ENCODE measurements at places on chromosomes 6 and 20. TPM values are rescaled to one million over a fixed set of nuclear protein-coding genes. Genes with fewer than 3 reads are reported as not detected.
A peak's percentile ranks its signal among the peaks of the same experiment; 100 is the strongest.

DNA sequence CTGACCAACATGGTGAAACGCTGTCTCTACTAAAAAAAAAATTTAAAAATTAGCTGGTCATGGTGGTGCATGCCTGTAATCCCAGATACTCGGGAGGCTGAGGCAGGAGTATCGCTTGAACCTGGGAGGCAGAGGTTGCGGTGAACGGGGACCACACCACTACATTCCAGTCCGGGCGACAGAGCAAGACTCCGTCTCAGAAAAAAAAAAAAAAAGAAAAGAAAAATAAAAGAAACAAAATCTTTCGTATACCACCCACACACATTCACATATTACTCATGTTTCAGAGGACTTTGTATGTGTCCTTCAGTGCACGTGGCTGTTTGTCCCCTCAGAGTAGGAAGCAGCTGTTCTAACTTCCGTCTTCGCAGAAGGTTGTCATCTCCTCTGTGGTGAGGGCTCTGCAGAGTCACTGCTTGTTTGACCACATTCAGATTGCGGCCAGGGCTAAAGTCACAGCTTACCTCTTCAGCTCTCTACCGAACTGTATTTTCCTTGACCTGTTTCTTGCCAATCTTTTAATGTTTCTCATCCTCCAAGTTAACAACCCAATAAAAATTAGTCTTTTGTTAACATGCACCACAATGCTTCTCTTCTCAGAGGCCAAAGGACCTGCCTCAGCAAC lies 36.6 kb upstream of the HIVEP1 start:
- DNase-seq: peak; percentile 33

- no peak for DNase-seq
Observed at GRCh38 chr6:42168650-42169049, 4.5 kb upstream of the GUCA1A start.

DNA sequence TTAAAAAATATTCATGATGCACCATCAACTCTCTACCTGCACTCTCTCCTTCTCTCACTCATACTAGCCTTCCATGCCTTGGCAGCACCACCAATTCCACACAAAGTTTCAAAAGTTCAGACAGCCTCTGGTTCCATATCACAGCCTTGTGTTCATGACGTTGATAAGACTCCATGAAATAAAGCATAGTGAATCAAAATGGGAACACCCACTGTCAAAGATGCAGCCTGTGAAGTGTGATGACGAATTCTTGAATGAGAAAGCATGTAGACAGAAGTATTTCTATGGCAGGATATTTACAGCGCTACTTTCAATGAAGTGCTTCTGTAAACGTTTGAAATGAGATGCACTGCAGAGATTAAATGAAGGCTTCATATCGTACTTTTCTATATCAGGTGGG lies 77.3 kb upstream of the FERMT1 start:
- DNase-seq: no peak

DNA sequence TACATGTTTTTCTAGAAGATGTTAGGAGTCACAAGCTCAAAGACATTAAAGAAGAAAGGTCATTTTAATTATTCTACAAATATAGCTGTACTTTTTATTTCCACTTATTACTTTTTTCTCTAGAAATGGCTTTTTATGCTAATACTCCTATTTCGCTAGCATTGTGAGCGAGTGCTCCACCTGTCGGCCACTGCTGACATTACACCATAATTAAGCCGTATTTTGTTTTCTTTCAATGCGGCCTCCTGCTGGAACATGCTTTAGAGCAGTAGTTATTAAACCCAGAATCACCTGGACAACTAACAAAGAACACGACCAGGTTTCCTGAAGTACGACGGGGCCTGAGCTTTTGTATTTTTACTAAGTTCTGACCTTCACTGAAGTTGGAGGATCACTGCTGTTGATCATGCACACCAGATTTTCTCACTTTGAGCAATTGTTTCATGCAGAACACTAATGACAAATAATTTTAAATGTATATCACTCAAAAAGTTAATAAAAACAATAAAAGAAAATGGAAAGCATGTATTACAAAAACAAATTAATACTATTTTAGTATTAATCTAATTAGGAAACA lies 74.1 kb upstream of the PAK5 start:
- DNase-seq: peak; percentile 35

DNA sequence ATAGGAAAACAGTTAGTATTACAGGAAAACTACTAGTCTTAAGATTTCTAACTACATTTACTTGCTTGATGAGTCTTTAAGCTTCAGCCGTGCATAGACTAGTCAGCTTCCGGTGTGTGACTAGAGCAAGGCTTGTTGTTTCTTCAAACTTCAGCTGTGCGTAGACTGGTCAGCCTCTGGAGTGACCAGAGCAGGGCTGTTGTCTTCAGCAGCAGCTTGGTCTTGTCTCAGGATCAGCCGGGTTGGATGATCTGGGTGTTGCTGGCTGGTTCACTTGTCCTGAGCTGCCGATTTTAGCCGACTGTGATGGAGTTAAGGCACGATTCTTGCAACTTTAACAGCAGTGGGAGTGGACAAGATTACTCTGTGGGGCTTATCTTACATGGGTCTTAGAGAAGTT lies 44.7 kb downstream of the HLA-C start:
- no peak for DNase-seq

DNA sequence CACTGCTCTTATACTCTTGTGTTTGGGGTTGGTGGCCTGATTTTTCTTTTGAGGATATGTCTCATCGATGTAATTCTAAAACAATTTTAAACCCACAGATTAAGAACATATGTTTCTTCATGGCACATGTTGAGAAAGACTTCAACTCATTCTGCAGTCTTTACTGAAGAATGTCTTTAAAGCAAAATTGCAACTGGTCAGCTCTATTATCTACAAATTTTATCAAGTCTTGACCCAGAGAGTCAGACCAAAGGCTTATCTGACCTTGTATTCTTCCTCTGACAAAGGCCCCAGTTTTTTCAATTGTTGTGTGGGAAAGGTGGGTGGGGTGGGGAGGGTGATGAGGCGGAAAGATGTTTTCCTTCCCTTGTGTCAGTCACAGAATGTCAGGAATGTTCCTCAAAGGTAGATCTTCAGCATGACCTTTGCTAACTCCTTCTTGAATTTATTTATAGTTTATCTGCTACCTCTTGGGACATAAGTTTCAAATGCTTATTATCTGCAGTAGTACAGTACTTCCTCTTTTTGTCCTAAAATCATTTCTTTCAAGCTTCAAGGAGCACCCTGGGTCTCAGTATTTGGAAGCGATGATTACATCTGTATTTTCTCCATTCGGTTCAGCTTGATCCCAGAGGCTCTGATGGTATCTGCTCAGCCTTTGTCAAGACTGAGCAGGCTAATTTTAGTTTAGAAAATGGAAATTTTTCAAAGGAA lies 63.2 kb upstream of the TIAM2 start:
- no peak for DNase-seq

DNA sequence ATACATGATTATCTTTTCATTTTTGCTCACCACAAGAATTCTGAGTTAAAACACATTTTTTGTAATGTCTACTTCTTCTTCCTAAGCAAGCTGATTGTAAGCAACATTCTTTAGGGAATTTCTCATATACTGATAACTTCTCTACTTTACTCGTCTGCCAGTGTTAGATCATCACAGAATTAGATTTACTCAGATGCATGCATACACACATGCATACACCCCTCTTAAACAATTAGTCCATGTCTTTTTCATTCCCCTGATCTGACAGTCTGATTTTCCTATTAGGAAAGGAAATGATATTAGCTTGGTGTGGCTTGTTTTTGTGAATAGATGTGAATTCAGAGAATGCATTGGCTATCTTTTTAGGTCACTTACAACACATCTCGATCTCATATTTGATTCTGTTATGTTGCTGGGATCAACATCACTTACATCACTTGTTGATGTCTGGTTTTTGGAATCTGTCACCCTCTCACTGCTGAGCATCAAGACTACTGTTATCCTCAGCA lies 91.4 kb downstream of the FIG4 start:
- DNase-seq: no peak

DNA sequence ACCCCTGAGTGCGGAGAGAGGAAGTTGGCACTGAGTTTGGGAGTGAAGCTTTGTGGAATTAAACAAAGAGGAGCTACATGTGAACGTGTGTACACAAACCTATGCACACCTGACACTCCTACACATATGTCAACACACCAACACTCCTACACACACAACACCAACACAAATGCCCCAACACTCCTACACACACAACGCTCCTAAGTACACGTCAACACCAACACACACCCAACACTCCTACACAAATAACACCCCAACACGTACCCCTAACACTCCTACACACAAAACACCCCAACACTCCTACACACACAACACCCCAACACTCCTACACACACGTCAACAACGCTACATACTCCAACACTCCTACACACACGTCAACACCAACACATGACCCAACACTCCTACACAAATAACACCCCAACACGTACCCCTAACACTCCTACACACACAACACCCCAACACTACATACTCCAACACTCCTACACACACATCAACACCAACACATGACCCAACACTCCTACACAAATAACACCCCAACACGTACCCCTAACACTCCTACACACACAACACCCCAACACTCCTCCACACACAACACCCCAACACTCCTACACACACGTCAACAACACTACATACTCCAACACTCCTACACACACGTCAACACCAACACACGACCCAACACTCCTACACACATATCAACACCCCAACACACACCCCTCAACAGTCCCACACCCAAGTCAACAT lies 40.1 kb upstream of the ZBP1 start:
- DNase-seq: peak; percentile 10

GRCh38 chr6:8934318-8934717 lies 499.0 kb upstream of the SLC35B3 start:
- DNase-seq: no peak

The SALL4 gene
- 0.11 TPM for total RNA-seq

- no peak for DNase-seq
Observed at GRCh38 chr6:157400676-157401075, 19.7 kb downstream of the ZDHHC14 start.

GRCh38 chr6:71228461-71229041 lies 60.1 kb upstream of the OGFRL1 start:
- DNase-seq: no peak

DNA sequence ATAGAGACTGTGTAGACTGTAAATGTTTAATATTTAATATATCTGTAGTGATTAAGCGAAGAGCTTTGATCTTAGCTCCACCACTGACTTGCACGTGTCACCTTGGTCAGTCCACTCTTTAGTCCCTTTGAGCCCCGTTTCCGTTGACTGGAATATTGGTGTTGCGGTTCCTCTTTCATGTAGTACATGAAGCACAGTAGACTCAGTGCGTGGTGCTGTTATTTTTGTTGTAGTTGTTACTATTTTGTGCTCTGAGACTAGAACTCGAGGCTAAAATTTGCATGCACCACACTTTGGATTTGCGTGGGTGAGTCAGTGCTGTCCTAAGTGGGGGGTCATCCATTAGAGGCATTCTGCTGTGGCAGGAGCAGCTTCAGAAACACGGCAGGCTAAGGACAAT lies 291.4 kb downstream of the QKI start:
- DNase-seq: no peak

DNA sequence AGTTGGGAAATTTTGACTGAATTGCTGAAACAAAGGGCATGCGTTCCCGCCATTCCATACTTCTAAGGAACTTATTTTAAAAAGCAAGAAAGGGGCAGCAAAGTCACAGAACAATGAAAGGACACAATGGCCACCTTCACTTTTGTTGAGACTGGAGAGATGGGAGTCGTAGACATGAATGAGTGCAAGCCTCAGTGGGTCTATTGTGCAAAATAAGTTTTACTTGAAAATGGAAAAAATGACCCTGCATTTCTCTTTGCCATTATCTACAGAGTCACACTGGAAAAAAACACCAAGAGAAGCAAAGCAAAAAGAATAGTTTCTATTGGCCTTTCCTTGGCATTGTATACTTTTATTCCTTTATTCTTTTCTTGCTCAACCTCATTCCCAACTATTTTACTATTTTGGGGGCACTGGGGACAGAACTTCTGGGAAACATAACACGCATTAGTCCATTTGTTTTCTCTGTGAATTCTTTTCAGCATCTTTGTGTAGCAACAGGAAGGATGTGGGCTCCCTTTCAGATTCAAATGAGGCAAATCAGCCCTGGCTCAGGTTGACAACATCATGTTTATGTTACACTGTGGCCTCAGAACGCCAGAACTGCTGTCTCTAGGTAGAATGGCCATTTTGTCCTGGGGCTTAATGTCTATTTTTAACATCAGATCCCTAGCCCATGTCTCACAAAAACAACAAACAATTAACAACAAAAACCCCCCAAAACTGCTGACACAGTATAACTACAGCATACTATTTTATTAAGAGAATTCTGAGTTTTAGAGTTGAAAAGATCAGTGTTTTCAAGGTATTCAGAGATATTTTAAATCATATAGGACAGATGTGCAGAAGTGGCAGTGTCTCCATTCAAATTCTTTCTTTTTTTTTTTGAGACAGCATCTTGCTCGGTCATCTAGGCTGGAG lies 122.2 kb downstream of the FYN start:
- DNase-seq: no peak

DNA sequence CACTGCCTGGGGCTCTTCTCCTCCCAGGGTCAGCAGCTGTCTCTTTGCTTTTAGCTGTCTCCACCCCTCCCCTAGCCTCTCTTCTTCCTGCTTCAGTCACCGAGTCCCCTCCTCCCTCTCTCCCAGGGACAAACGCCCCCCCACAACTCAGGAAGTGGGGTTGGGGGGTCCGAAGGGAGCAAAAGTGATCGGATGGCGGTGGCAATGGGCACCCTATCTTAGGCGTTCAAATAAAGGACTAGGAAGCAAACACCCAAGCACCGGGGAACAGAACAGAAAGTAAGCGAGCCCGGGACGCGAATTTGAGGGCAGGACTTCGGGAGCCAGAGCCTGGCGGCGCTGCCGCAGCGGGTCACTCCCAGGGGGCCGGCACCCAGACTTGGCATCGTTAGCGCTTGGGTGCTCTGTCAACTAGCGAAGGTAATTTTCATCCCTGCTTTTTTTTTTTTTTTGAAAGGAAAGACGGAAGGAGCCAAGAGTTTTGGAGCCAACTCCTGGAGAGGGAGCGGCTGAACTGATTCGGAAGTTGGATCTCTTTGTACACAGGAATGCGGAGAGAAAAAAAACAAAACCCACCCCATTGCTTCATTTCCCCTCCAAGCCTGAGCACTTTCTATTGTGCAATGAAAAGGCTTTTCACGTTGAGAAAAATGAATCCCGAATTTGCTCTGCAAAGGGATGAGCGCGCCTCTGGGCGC lies 815 bp upstream of the ITPR3 start:
- DNase-seq: peak; percentile 57

DNA sequence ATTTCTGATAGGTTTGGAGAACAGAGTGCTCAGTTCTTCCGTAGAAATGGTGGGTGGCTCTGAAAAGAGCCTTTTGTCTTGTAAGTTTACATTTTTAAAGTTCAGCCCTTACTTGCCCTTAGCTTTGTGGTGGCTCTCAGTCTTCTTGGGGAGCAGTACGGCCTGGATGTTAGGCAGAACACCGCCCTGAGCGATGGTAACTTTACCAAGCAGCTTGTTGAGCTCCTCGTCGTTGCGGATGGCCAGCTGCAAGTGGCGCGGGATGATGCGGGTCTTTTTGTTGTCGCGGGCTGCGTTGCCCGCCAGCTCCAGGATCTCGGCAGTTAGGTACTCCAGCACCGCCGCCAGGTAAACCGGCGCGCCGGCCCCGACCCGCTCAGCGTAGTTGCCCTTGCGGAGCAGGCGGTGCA lies 19.5 kb downstream of the OR2B2 start:
- DNase-seq: peak; percentile 89
